ENCODE measurements at places on chromosomes 12 and 14.

DNA sequence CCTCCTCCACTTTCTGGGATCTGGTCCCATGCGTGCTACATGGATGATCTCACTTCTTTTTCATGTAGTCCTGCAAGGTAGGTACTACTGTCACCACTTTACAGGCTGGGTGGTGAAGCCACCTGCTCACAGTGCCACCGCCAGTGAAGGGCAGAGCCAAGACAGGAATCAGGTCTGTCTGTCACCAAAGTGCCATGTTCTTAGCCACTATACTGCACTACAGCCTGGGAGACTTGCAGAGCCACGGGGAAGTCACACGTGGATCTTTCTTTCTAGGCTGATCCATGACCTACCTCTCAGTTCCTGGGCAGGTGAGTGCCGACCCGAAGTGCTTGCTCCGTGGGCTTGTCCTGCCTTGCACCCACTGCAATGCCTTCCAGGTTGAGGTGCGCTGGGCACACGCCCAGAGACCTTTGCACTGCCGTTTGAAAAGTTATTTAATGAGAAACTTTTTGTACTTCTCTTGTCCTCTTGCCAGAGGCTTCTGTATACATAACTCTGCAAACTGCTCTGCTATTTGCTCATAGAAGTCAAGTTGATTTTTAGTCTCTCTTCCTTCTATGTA is 19.7 kb upstream of the CLMN start:
- DNase-seq = no peak

- DNase-seq = no peak
These were observed 63.0 kb upstream of the TCL1A start for GRCh38 chr14:95776798-95777534.

- no peak for DNase-seq
These were observed 66.6 kb downstream of the BTG1 start for GRCh38 chr12:92079054-92079385.

GRCh38 chr12:31003861-31004640 is 69.6 kb upstream of the DDX11 start:
- DNase-seq = no peak

GRCh38 chr12:2688381-2688931 is 106.3 kb upstream of the FKBP4 start:
- DNase-seq = no peak

- no peak for DNase-seq
These were observed 91.5 kb downstream of the FBXW8 start for GRCh38 chr12:117002051-117002817.

GRCh38 chr12:122012184-122012583 is 9.5 kb upstream of the BCL7A start:
- DNase-seq = no peak

GRCh38 chr12:85309125-85309566 is 29.1 kb downstream of the ALX1 start:
- DNase-seq = no peak

- DNase-seq = no peak
These were observed 259.2 kb upstream of the NOVA1 start for GRCh38 chr14:26856876-26857518.

DNA sequence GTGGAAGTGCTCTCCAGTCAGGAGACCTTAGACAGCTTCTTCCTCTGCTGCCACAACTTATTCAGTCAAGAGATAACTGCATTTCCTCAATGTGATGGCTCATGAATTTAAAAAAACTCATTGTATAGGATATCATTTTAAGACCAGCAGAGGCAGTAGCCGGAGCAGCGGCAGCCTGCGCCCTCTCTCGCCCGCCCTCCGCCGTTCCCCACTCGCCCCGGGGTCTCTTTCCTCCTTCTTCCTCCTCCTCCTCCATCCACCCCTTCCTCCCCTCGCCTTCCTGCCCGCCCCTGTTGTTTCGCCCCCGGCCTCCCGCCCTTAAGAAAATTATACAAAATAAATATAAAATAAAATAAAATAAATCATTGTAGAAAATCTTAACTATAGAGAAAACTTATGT is 687.6 kb downstream of the FLRT2 start:
- DNase-seq = no peak

- DNase-seq = no peak
These were observed 7.0 kb downstream of the ACVR1B start for GRCh38 chr12:51958542-51958941.

GRCh38 chr12:10339053-10339840 is 31.6 kb downstream of the KLRD1 start:
- DNase-seq = no peak

DNA sequence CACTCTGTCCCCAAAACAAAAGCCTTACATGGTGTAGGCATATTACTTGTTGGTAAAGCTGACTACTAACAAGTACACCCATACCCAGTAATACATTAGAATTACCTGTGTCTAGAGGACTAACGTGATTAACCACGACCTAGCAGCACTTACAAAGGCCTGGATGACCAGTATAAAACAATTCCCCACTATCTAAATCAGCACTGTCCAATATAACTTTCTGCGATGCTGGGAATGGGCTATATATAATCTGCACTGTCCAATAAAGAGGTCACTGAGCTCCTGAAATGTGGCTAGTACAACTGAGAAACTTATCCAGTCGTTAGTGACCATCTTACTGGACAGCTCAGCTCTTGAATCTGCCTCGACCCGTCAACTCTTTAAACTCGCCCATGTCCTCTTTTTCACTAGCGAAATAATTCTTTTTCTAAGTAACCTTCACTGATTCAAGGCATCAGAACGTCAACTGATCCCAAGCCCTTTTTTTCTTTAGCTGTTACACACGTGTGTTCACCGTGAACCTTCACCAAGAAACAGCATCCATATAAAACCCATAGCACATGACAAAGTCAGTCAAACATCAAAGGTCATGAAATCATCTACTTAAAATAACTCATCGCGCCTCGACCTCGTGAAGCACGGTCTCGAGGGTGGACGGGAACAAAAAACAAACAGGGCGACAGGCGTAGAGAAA is 905 bp upstream of the CIPC start:
- no peak for DNase-seq

DNA sequence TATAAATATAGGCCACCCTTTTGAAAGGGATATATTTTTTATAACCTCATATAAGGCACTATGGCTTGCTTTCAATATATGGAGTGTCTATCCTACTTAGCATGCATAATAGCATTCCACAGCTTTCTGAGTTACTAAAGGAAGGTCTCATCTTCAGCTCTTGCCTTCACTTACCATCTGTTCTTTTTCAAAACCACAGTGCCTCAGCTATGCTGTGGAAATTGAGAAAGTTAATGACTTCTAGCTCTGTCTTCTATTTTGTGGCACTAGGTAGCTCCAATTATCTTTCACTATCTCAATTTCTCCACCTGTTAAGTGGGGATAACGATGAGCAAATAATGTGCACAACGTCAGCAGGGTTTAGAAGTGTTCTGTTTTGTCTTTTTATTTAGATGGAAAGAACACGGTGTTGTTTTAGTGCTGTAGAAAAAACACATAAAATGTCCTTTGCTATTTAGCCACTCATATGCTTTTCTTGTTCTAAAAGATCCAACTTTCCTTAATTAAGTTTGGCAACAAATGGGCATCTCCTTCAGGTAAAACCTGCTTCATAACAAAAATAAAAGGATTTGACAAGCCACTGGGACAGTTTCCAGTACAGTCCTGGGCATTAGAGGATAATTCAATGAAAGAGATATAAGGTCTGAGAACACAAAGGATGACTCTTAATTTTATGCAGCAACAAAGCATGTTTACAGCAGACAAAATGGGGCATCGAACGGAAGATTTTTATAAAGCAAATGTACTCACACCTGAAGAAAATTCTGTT is 462.0 kb upstream of the SYT1 start:
- no peak for DNase-seq

DNA sequence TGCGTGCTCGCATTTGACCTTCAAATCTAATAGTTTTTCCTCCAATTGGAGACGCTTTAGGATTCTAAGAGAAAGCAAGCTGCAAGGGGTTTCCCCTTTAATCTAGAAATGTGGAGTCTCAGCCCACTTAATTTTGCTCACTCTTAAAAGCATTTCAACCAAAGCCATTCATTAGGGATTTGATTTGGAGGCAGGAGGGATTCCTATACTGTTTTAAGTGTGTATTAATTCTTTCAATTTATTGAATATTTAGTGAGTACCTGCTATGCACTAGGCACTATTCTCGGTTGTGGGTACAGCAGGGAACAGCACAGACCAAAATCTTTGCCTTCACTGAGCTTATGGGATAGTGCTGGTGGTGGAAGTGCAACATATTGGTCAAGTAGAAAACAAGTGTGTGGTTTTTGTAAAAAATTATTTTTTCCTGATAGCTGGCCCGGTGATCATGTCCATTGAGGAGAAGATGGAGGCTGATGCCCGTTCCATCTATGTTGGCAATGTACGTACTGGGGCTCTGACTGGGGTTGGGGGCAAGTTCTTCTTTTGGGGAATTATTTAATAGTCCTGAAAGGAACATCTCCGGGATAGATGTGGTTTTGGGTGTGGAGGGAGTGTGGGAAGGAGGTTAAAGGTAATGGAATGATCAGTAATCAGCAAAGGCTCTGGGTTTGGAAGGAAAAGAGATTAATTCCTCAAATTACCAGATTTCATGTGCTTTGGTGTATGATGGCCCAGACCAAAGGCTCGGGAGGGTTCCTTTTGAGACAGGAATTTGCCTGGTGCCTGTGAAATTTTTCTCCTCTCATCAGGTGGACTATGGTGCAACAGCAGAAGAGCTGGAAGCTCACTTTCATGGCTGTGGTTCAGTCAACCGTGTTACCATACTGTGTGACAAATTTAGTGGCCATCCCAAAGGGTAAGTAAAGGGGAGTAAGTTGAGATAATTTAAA is 1.6 kb downstream of the PABPN1 start:
- no peak for DNase-seq

DNA sequence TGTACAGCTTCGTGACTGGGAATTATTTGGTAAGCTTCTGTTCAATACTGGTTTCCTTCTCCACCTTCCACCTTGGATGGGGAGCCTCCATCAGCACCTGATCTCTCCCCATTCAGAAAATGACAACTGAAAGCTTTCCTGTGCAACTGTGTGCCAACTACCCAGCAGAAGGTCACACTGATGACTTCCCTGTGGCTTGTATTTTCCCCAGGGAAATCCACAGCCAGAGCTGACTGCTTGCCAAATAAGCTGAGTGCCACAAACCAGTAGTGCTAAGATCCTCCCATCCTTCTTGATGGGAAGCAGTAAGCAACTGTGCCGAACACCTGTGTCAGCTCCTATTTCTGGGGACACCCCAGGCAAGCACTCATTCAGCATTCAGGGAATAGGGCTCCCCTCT is 257.2 kb upstream of the SOX5 start:
- DNase-seq = no peak

- no peak for DNase-seq
These were observed 124.2 kb downstream of the TTC7B start for GRCh38 chr14:90692061-90692460.

DNA sequence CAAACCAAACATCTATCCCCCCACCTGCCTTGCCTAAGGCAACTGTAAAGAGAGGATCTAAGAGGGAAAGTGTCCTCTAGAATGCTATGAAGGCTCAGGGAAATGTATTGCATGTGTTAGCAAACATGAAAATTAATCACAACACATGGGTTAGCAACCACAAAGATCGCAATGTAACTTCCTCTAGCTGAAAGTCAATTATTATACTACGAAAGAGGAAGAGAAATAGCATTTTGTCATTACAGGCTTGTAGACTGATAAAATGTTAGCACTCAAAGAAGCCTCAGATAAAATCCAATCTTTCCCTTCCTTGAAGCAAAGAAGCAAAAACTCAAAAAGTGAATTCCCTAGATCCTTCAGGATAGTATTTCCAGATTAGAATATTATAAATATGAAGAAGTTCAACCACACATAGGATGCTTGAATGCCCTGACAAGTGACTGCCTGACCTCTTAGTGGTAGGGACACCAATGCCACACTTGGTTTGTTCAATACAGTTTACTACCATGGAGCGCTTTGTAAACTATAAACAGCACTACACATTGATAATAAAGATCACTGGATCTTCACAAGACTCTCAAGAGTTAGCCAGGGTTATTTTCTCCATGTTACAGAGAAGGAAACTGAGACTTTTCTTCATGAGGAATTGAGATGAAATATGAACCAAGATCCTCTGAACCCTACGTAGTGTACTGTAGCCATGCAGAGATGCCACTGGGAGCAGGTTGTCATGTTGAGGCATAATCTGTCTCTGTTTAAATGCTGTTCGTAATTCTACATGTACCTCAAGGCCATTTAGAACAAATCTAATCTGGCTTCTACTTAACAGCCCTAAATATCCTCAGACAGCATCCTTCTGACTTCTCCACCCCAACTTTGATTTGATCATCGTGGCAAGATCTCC is 100.7 kb downstream of the ITPR2 start:
- no peak for DNase-seq

DNA sequence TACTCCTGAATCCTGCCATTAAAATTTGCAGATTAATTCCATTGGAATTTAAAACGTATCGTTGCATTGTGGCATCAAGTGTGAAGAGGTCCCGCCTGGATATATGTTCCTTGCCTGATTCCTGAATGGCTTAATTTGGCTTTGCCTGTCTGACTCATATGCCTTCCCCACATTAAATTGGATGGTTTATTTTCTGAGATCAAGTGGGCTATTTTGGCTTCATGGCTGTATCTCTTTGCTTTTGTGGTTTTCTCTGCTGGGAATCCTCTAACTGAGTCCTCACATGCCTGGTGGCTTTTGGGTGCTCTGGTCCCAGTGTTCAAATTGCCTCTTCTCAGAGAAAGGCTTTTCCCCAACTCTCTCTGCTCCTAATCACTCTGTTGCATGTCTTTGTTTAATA is 127.9 kb upstream of the DYRK2 start:
- no peak for DNase-seq

DNA sequence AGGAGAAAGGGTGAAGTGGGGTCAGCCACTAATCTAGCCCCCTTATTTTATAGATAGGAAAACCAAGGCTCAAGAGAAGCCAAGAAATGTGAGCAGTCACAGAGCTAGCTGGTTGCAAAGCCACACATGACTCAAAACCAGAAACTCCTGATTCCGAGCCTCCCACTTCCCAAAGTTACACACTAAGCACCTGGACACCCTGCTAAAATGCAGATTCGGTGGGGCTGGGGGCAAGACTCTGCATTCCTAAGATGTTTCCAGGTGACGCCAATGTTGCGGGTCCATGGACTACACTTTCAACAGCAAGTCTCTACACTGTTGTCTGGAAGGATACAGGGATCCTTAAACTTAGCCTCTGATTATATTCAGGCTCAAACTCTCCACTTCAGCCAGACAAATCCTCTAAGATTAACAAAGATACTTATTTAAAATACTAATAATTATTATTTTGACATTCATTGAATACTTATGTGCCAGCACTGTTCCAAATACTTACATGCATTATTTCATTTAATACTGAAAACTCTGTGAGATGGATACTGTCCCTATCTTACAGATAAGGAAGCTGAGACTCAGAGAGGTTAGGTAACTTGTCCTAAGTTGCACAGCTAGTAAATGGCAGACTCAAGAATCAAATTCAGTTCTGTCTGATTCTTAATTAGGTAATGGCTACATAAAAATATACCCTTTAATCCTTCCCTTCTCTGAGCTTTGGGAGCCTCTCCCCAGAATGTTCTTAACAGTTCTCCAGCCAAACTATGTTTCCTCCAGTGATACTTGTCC is 81.4 kb downstream of the CRACR2A start:
- no peak for DNase-seq

DNA sequence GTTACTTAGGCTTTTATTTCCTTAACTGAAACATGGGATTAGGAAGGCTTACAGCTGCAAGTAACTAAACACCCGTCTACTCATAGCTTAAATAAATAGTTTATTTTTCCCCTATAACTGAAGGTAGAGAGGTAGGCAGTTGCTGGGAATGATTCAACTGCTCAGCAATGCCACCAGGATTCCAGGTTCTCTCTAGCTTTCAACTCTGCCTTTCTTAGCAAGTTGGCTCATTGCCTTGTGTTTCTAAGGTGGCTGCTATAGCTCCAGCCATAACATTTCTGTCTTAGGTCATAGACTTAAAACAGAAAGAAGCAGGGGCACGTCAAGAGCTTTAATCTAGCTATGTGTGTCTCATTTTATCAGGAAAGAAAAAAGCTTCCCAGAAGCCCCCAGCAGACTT is 103.7 kb upstream of the MDM1 start:
- no peak for DNase-seq

Measured in activated CD4-positive, alpha-beta T cell treated with anti-CD3 and anti-CD28 coated beads, Interleukin-2, Interleukin-6, amounts not matched to agents 100 ng/mL and 50 ng/mL, durations not matched to agents 16 hours and 8 hours (primary cell).